Dorsolateral prefrontal cortex (tissue), 122 donors: ENCODE measurements at places on chromosomes 5 and 9.

- DNase-seq = no peak
Observed at GRCh38 chr9:21558079-21558478, 76.0 kb upstream of the IFNE start.

GRCh38 chr5:115460472-115460871, 84.1 kb downstream of the FEM1C start:
- DNase-seq = no peak

GRCh38 chr5:143435210-143435657, 31.7 kb upstream of the NR3C1 start:
- DNase-seq = no peak

- no peak for DNase-seq
Observed at GRCh38 chr5:69416699-69417098, 1.8 kb downstream of the MARVELD2 start.

GRCh38 chr5:65651144-65651543, 26.3 kb downstream of the SHLD3 start:
- DNase-seq = no peak

- no peak for DNase-seq
Observed at GRCh38 chr5:132380047-132380446, 10.5 kb downstream of the SLC22A5 start.

DNA sequence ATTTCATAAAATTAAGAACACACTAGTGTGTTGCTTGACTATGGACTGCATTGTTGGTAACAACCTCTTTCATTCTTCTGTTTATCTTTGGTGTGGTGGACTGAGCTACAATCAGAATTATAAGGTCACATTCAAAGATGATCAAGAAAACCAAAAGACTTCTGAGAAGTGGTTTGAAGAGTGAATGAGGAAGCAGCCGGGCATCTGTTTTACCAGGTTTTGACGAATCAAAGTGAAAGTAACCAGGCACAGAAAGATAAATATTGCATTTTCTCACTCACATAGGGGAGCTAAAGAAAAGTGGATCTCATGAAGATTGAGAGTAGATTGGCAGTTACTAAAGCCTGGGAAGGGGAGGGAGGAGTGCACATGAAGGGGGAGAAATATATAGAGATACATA, 589.1 kb downstream of the ZNF608 start:
- DNase-seq = no peak

GRCh38 chr5:109310315-109310714, 99.5 kb downstream of the PJA2 start:
- no peak for DNase-seq

DNA sequence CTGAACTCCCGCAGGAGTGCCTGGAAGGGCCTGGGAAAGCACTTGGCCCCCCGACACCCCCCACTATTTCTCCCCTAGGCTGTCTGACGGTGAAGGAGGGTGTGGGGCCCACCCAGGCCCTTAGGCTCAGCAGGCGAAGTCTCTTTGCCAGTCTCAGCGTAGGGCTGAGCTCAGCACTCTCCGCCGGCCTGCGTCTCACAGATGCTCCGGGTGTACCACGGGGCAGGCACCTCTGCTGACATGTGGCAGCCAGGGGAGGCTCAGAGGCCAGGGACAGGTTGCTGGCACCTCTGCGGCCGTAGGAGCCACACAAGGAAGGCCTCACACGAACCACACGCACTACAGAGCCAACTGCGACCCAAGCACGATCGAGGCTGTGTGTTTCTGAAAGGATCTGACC, 114.2 kb downstream of the VAV2 start:
- DNase-seq = no peak

- no peak for DNase-seq
Observed at GRCh38 chr5:55568654-55569512, 34.1 kb upstream of the PLPP1 start.

DNA sequence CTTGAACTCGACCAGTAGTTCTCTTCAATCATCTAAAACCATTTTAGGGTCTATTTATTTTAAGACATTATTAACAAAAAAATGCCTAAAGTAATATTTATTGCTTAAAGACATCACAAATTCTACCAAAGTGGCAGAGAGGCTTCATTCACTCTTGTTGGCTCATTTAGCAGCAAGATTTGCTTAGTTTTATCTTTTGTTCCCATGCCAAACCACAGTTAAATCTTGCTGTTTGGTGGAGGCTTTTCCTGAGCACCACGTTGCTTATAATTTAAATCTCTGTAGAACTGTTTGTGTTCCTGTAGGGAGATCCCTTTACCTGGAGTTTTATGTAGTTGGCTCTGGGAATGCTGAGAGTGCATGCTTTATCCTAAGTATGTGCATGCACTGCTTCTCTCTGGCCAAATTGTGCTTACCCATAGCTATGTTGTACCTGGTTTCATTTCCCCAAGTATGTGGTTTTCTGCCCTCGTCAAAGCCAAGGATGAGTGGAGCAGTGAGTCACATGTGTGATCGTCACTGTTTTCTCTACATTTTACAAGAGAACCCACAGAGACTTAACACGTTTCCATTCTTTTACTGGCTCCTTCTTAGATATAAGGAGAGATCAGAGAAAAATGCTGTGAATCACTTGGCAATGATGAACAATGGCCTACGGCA, 42.1 kb upstream of the MAST4 start:
- DNase-seq = no peak

- no peak for DNase-seq
Observed at GRCh38 chr5:169801324-169801777, 164.3 kb downstream of the DOCK2 start.

GRCh38 chr5:120778491-120779484, 314.7 kb downstream of the PRR16 start:
- DNase-seq = no peak

- DNase-seq = no peak
Observed at GRCh38 chr5:72245546-72245945, 74.5 kb downstream of the MRPS27 start.

- DNase-seq = no peak
Observed at GRCh38 chr5:87081016-87081415, 186.7 kb upstream of the RASA1 start.

- no peak for DNase-seq
Observed at GRCh38 chr5:89849830-89850512, 559.6 kb downstream of the CETN3 start.

GRCh38 chr9:134768332-134768708, 112.3 kb upstream of the FCN2 start:
- DNase-seq = no peak

- DNase-seq = no peak
Observed at GRCh38 chr9:70389621-70390266, 24.7 kb downstream of the KLF9 start.

- no peak for DNase-seq
Observed at GRCh38 chr9:79962836-79963235, 391.1 kb downstream of the TLE4 start.

DNA sequence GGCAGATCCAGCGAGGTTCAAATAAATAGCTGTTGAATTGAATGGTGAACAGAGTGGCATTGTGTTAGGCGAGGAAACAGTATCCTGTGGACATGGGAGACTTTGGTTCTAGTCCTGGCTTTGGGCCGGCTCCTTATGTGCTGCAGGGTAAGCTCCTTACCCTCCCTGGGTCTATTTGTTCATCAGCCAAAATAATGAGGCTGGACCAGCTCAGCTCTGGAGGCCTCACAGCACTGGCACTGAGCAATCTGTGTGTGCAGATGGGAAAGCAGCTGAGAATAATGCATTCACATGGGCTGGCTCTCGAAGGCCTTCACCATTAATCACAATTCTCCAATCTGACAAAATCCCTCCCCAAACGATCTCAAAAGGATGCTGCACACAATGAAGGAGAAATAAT, 81.9 kb downstream of the APBA1 start:
- DNase-seq = peak; percentile 83

- DNase-seq = no peak
Observed at GRCh38 chr5:41921874-41922273, 3.2 kb upstream of the FBXO4 start.

DNA sequence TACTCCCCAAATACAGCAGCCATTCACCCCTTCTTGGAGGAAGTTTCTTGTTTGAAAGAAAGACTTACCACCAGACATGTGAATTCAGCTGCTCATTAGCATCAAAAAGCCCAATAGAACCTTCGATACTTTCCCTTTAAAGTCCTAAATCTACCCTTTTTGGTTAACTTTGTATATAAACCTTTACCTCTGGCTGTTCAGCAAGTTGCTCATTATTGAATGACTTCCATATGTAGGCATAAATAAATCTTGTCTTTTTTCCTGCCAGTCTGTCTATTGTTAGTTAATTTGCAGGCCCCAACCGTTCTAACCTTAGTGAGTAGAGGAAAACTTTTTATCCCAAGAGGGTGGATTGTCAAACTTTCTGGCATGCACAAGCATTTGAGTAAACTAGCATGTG, 27.9 kb upstream of the FBXL17 start:
- no peak for DNase-seq

- DNase-seq = no peak
Observed at GRCh38 chr5:146944019-146944418, 65.5 kb upstream of the PPP2R2B start.

DNA sequence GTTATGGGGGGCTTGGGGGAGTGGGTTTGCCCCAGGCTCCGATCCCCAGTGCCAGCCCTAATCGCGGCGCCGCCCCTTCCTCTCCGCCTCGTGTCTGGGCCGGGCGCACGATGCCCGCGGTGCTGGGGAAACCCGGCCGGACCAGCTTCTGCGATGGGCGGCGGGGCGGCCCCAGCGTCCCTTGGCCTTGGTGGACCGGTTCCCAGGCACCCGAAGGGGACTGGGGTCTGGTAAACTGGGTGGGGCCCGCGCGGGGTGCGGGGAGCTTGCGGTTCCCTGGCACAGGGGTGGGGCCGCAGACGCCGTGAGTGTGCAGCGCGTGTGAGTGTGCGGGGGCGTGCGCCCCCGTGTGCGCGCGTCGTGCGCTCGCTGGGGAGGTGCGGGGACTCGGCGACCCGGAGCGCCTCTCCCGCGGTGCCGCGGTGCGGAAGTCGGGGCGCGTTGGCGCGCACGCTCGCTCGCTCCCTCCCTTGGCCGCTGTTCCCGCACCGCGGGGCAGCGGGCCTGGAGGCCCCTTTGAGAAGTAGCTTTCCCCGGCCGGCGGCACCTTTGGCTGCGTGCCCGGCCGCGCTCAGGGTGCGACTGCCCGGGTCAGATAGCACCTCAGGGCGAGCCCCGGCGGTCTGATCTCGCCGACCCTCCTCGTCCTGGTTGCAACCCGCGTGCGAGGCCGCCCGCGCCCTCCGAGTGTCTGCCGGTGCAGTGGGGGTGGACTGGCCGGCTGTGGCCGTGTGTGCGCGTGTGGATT, 568 bp downstream of the MACIR start:
- DNase-seq = peak; percentile 56

GRCh38 chr5:115352571-115352970, 56.1 kb upstream of the CCDC112 start:
- no peak for DNase-seq

DNA sequence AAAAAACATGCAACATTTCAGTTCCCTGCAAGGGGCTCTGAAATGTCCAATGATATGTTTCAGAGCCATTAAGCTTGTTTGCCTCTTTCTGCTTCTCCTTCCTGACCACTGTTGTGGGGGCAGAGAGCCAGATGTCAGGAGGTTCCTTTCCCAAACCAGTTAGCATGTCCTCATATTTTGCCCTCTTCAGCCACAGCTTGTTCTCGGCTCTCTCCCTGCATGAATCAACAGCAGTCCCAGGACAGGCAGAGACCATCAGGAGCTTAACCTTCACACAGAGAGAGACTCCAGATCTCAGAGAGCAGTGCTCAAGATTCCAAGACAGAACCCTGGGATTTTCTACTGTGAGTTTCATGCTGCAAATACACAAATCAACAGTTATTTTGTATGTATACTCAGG, 218.5 kb downstream of the COMMD10 start:
- no peak for DNase-seq

DNA sequence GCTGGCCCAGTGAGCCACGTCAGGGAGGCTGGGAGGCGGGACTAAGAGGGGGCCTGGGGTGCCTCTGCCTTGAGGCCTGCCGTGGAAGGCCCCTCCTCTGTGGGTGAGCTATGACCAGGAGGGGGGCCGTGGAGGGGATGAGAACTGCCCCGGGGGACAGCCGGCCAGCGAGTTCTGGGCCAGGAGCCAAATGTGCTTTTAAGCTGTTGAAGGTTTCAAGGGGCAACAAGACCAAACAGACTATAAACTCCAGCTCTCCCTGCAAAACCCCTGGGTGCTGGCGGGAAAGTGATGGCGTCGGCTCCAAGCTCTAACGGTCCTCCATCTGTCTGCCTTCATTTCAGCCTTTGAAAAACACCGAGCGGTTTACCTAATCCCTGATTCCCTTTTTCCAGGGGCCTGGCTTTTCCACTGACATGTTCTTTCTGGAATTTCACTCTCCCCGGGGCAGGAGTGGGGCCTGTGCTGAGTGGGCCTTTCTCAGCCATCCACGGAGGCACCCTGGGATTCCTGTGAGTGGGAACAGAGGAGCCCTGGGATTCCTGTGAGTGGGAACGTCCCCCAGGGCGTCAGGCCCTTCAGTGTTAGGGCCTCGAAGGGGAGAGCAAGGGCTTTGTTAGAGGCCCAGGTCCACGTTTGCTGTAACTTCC, 65.6 kb downstream of the COL5A1 start:
- no peak for DNase-seq

DNA sequence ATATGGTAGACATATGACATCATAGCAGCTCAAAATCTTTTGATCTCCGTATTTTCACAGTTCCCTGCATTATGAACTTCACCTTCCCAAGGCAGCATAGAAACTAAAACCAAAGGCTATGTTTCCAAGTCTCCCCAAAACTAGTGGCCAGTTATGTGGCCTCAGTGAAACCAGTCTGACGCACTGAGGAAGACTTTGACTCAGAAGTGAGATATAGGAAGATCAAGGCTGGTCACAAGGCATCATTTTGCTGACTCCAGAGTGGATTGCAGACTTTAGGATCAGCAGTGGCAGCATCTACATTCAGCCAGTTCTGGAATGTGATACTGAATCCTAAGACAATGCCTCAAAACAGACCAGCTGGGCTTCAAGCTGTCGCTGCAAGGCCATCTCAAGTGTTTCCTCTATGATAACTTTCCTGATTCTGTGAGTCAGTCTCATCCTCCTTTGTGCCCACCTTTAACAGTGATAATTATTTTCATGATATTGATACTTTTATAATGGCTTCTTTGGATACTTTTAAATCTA, 34.4 kb upstream of the ELL2 start:
- DNase-seq = no peak

DNA sequence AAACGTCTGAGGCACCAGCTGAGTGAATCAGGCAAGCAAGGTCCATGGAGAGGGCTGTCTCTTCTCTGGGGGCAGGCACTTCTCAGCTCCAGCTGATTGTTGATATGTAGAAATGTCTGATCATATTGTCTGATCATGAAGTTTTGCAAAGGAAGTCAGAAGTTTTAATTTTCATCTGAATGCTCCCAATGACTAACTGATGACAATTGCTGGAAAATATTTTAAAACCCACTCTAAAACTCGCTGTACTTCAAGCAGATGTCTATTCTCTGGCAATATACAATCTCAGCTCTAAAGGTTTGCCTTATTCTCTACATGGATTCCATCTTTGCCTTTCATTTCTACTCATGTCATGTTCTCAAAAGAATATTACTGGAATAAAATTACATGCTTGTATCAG, 12.7 kb downstream of the PLK2 start:
- DNase-seq = no peak

GRCh38 chr9:27468462-27469110, 55.5 kb upstream of the IFNK start:
- DNase-seq = no peak
